SHP77 (cell line): ENCODE measurements at places on chromosomes 2 and 18.
A peak's percentile ranks its signal among the peaks of the same experiment; 100 is the strongest.

GRCh38 chr2:27071990-27072830, 756 bp upstream of the OST4 start:
- no peak for DNase-seq

GRCh38 chr2:68151037-68151436, 6.7 kb upstream of the PNO1 start:
- DNase-seq, result no peak

GRCh38 chr2:111938392-111938791, 40.0 kb downstream of the MERTK start:
- peak; percentile 25 for DNase-seq

DNA sequence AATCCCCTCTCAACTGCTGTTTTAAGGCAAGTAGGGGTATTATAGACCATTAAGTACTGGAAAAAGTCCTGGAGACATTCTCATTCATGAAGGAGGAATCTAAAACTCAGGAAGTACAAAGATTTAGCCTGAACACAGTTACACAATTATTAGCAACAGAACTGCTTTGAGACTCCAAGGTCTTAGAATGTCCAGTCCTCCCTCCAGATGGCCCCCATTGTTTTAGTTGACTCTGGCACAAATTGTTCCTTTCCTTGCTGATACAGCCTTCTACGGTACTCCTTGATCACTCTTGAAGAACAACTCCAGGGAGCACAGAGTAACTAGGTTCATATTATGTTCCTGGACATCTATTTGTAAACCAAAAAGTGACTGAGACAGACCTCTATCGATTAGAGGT, 210.1 kb upstream of the RND3 start:
- DNase-seq, result no peak

DNA sequence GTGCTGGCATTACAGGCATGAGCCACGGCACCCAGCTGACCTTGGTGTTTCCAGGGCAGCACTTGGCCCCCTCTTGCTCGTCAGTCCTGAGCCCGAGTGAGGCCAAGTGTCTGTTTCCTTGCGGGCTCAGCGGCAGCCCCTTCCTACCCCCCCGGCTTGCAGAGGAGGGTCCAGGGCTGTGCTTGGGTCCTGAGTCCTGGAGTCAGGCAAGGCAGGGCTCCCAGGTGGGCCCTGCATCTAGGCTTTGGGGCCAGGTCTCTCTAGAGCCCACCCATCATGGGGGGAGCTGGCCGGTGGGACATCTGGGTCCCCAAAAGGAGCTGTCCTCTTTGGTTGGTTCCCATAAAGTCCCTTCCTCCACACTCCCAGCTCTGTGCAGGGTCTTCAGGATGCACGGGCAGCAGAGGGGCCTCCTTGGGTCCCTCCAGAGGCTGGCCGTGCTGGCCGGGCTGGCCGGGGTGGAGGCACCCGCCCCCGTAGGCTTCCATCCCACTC, 63.7 kb upstream of the HPCAL1 start:
- no peak for DNase-seq

GRCh38 chr2:154507186-154507585, 191.3 kb upstream of the KCNJ3 start:
- DNase-seq, result no peak

DNA sequence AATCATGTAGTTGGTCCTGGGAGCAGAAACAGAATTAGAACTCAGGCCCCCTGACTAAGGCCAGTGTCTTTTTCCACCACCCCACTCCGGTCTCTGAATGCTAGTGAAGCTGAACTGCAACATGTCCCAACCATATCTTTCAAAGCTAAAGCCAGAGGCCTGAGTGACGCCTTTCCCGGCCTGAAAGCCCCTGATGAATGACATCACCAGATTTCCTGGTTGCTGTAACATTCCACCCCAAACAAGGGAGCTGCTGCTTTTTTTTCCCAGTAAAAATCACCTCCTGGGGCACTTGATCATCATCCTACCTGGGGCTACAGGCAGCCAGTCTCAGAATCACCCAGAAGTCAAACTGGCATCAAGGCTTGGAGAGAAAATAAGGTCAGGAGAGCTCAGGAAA, 162.7 kb downstream of the ARL4C start:
- no peak for DNase-seq

- DNase-seq, result peak; percentile 9
These were observed 61.3 kb downstream of the ATL2 start for GRCh38 chr2:38315707-38316333.
